Stimulated activated CD8-positive, alpha-beta memory T cell treated with anti-CD3 and anti-CD28 coated beads, Interleukin-7, amount 100 ng/mL, for 1 hour (primary cell): ENCODE measurements at places on chromosomes 13 and 19.

DNA sequence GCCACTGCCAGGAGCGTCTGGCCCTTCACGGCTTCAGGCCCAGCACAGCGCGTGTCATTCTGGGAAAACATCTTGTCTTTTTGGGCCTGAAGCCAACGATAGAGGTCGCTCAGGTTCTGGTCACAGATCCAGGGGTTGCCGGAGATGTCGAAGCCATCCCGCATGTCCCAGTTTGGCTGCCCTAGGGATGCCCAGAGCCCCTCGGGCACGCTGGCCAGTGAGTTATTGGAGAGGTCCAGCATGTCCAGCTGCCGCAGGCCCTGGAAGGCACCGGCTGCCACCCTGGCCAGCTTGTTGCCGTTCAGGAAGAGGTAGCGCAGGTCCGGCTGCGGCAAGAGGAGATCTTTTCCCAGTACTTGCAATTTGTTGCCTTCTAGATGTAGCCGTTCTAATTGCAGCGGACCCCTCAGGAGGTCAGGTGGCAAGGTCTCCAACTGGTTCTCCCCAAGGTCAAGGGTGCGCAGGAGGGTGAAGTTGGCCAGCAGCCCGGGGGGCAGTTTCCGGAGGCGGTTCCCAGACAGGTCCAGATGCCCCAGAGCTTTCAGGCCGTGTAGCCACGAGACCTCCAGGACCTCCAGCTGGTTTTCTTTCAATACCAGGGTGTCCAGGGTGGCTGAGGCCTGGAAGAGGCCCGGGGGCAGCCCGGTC, 1.8 kb downstream of the LRG1 start:
- no peak for DNase-seq

GRCh38 chr19:55635334-55635717, 5.5 kb upstream of the ZNF580 start:
- no peak for DNase-seq

DNA sequence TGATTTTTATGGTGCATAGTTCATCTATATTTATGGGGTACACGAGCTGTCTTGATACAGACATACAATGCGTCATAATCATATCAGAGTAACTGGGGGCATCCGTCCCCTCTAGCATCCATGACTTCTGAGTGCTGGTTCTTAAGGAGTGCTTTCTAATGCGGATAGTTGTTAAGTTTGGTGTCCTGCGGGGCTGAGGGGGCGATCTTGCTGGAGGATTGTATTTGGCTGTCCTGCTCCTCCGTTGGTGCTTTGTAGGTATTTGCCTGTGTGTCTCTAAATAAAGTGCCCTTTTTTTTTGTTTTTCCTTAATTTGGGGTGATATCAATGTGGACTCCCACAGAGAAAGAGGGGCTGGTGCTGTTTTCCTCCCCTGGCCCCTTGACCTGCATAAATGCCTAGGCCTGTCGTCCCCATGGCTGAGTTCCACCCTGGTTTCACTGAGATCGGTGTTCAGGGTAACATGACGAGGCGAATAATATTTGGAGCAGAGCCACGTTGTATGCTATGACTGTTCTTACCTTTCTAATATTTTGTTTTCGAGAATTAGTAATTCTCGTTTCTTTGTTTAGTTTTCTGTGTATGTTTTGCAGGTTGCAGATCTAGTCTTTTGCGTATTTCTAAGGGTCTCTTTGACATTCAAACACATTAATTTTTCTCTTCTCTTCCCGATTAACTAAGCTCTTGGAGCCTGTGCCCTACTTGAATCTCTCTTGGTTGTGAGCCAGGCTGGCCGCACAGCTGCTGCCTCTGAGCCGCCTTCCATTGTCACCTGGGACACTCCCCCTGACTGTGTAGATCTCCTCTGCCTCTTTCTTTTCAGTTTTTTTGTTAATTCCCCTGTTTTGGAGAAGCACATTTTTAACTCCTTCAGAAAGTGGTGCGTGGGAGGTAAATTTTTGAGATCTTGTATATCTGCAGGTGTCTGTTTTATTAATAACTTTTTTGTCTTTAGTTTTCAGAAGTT, 100.3 kb downstream of the ARHGEF7 start:
- no peak for DNase-seq

DNA sequence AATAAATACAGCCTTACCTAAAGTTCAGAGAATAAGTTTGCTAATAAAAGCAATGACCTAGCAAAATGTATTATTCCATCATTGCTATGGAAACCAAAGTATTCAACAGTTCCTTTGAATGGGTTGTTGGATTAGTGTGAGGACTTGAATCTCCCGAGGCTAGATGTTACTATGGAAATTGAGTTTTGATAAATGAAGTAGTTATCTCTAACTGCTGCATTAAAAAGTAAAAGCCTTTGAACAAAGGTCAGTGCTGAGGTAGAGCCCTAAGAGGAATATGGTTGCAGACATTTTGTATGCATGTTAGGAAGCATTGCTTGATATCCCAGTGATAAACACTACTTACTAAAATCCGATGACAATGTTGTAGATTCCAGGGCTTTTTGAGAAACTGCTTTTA, 6.2 kb downstream of the KLF5 start:
- no peak for DNase-seq

DNA sequence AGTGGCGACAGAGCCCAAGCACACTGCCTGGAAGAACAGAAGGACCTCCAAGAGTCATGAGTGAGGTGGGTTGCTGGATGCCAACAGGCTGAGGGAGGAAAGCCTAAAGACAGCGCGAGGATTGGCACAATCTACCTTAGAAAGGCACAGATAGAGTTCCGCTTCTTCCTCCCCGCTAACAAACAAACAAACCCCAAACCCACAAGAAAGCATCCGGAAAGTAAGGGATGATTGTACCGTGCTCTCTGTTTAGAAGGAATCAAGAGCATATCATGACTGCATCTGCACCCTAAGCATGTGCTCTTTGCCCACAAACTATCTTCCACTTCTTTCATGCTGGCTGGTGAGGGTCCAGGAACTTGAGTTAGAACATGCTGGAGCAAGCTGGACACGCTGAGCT, 233.0 kb upstream of the KLF12 start:
- no peak for DNase-seq

- DNase-seq = no peak
These were observed 35.3 kb upstream of the SACS start for GRCh38 chr13:23468811-23469210.

GRCh38 chr13:106232681-106233080, 302.8 kb downstream of the EFNB2 start:
- no peak for DNase-seq

GRCh38 chr19:18905058-18905456, 9.1 kb upstream of the CERS1 start:
- DNase-seq = no peak

- no peak for DNase-seq
These were observed 2.4 kb upstream of the PTGER1 start for GRCh38 chr19:14477418-14478112.

GRCh38 chr19:32339988-32340874, 5.2 kb upstream of the ZNF507 start:
- DNase-seq = peak; percentile 20

DNA sequence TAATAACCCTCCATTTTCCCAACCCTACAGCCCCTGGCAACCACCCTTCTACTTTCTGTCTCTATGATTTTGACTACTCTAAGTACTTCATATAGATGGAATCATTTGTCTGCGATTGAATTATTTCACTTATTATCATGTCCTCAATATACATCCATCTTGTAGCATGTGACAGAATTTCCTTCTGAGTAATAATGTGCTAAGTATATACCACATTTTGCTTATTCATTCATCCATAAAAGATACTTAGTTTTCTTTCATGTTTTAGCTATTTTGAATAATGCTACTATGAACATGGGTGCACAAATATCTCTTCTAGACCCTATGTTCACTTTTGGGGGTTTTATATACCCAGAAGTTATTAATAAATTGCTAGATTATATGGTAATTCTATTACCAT, 17.4 kb upstream of the NDFIP2 start:
- DNase-seq = no peak

DNA sequence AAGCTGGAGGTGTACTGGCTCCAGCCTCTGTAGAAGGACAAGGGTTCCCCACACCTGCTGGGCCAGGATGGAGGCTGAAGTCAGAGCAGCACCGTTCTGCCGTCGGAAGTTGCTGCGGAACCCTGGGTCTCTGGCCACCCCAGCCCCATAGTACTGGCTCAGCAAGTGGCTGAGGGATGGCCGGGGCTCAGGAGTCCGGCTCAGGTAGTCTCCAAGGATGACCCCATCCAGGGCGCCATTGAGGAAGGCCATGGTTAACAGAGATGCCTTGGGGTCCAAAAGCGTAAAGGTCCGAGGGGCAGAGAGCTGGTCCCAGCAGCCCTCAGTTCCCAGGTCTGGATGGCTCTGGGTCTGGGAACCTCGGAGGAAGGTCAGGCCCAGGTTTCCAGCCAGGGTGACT, 3.7 kb downstream of the PGLYRP2 start:
- DNase-seq = no peak

DNA sequence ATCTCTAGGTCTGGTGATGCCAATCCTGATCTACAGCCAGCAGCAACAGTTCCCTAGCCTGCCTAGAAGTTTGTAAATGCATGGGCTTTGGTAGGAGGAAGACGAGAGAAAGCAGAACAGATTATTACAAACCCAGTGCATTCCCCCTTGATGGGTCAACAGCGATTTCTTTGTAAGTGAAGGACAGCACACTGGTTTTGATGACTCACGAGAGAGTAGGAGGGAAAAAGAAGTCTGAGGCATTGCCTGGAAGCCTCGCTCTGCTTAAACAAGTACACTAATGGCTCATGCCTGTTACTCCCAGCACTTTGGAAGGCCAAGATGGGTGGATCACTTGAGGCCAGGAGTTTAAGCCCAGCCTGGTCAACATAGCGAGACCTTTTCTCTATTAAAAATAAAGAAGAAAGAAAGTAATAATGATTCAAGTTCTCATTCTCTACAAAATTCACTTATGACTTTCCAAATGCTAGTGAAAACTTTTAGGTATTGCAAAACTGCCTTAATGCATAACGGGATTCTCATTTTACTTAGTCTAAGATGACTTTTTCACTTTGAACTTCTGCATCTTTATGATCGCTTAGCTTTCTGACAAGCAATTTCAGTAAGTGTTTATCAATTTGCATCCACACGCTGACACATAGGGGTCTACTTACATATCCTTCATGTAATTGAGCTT, 47.7 kb upstream of the USPL1 start:
- no peak for DNase-seq

DNA sequence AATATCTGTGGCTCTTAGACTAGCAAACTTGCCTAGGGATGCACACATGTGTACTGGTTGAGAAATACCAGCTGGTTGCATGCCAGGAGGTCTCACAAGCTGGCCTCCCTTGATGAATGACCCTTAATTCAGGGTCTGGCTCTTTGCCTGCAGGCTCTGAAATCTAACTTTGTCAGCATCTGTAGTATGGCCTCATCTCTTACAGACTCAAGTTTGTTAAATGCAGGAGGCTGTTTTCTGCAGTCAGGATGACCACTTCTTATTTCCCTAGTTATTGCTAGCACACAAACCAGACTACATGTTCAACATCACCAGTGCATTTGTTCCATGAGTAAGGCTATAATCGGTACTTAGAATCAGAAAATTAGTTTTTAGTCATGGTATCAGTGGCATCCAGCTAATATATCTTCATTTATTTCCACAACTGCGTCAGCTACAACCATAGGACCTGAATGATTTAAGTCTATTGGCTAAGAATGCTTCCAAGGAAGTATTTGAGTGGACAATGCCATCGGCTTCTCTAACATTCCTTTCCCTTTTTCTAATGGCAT, 23.3 kb upstream of the POSTN start:
- DNase-seq = no peak

DNA sequence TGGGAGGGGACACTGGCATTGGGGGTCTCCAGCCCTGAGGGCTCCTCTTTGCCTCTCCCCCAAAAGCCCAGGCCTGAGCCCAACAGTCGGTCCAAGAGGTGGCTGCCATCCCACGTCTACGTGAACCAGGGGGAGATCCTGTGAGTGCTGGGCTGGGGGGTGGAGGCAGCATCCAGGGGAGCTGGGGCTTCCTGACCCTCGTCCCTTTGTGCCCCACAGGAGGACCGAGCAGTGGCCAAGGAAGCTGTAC, 6.8 kb downstream of the PTOV1 start:
- DNase-seq = no peak

GRCh38 chr19:8413629-8413995, 507 bp downstream of the MARCHF2 start:
- DNase-seq = no peak

GRCh38 chr19:55092423-55093318, 17.0 kb downstream of the EPS8L1 start:
- no peak for DNase-seq

DNA sequence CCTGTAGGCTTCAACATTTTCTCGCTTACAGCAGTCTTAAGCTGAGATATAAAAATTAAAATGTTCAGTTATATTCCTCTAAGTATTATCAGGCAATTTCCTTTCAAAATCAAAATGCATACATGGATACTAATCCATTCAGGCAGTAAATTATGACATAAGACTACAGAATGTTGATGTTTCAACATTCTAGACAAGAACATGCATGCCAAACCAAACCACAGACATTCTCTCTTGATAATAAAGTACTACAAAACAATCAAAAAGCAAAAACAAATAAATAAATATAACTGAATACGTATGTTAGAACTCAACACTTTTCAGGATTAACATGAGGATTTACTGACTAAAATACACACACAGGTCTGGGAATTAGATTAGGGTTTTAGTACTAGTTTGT, 7.7 kb downstream of the DIS3 start:
- no peak for DNase-seq

DNA sequence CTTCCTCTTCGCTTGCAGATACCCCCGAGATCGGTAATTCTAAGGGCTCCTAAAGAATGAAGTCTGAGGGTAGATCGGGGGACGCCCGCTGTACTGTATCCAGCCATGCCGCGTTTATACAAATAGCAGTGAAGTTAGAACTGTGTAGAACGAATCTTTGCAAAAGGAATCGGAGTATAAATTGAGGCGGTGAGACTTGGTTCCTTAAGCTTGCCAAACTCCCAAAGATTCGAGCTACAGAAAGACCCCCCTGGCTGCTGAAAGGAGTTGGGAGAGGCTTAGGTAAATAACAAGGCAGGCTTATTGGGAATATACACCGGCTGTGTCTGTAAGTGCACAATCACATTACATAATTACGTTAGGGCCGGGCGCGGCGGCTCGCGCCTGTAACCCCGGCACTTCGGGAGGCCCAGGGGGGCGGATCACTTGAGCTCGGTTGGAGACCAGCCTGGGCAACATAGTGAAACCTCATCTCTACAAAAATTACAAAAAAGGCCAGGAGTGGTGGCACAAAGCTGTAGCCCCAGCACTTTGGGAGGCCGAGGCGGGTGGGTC, 12.2 kb downstream of the TMEM160 start:
- DNase-seq = no peak

DNA sequence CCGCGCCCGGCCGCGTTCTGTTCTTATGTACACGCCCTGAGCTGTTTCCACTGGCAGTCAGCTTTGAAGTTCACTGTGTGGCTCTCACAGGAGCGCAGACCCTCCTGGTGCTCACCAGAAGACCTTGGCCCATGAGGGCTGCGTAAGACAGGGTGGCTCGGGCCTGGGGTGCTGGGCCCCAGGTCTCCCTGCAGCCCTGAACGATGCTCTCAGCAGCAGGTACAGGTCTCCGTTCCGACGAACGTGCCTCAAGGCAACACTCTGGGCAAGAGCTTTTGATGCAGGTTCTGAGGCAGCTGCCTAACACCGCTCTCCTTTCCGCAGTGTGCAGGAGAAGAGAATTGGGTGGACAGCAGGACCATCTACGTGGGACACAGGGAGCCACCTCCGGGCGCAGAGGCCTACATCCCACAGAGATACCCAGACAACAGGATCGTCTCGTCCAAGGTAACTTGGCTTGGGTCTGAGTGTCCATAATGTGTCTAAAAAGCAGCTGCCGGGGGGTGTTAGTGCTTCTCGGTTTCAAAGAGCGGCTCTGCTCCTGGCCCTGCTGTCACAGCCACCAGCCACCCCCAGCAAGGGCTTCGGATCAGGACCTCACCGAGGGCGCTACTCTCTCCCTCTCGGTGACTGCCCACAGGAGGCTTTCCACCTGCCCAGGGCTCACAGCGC, 95.1 kb downstream of the ATP11A start:
- DNase-seq = no peak
